Lung (tissue), 17 donors: ENCODE measurements at places on chromosomes 4 and X.

DNA sequence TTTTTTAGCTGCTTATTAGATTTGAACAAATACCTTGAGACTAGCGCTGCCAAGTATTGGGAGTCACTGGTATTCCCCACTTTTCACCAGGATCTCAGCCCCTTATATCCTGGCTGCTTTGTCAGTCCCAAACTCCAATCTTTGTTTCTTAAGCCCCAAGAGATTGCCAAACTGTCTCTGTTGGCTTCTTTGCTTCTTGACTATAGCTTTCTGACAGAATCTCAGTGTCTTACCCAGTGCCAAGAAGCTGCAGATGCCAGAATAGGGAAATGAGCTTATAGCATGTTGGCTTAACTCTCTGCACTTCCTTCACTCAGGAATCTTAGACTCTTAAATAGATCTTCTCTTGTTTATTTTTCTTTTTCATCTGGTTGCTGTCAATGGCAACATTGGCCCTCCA, 297.5 kb upstream of the DCAF8L1 start:
- DNase-seq = peak; percentile 20

DNA sequence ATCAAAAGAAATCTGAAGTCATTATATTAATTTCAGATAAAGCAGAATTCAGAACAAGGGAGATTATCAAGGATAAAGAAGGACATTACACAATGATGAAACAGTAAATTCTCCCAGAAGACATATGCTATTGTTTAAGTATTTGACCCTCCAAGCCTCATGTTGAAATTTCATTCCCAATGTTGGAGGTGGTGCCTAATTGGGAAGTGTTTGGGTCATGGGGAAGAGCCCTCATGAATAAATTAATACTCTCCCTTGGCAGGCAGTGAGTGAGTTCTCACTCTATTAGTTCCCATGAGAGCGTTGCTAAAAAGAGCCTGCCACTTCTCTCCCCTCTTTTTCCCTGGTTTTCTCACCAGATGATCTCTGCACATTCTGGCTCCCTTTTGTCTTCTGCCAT, 249.9 kb upstream of the GRIA3 start:
- no peak for DNase-seq

- DNase-seq = no peak
Measured at GRCh38 chrX:49312176-49312575, 8.7 kb downstream of the GAGE10 start.

DNA sequence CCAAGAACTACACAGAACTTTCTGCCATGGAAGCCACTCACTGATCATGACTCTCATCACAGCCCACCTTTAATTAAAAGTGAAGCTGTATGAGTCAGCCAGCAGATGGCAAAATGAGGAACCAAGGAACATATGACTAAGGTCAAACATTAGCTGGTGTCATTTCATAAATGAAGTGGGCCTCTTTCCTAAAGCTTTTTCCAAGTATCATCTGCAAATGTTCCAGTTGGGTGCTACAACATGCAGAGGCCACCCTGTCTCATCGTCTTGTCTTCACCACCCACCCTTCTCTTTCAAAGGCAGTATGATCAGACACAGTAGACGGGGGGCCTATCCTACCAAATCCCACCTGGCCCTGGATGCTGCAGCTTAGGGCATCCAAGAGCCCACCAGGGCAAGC, 9.2 kb upstream of the EOLA1 start:
- DNase-seq = no peak

DNA sequence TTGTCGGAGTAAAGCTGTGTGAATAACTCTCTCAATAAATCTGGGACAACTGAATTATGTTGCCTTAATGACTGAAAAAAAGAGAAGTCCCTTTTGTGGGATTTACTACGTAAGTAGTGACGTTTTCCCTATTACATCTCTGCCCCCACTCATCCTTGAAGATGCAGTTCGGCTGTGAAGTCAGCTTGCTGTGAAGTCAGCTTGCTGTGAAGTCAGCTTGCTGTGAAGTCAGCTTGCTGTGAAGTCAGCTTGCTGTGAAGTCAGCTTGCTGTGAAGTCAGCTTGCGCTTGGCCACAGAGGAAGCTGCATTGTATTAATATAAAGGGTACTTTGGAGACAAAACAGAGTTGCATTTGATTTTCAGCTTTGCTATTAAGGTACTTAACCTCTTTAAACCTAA, 8.0 kb upstream of the VAMP7 start:
- no peak for DNase-seq

DNA sequence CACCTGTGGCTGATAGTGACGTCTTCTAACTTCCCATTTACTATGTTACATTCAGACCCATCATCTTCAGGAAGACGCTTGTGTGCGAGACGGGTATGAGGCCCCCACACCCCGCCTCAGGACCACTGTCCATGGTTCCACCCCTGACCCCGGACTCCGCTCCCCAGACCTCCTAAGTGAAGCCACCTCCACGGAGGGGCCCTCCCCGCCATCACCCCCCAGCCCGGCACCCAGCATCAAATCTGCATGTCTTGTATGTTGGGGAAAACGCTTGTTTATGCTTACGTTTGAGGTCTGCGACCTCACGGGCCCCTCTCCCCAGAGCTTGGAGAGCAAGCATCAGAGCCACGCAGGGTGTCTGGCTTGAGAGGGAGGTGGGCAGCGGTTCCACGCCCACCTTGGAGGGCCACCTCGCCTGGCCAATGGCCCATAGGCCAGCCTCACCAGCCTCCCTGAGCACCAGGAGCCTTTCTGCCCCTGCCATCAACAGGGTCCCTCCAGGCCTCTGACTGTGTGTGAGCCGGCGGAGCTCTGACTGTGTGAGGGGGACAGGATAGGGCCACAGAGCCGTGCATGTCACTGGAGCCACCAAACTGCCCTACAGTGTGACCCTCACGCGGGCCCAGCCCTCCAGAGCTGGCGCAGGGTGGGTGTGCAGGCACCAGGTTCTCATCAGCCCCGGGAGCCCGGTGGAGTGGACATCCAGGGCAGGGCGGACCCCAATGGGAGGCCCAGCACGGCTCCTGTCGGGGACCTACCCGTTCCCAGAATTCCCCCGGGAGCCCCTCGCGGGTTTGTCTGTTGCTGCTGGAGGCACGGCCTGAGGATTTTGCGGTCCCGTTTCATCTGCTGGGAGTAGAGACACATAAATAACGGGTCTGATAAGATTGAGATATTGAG, 88.4 kb upstream of the NKX1-1 start:
- DNase-seq = no peak

DNA sequence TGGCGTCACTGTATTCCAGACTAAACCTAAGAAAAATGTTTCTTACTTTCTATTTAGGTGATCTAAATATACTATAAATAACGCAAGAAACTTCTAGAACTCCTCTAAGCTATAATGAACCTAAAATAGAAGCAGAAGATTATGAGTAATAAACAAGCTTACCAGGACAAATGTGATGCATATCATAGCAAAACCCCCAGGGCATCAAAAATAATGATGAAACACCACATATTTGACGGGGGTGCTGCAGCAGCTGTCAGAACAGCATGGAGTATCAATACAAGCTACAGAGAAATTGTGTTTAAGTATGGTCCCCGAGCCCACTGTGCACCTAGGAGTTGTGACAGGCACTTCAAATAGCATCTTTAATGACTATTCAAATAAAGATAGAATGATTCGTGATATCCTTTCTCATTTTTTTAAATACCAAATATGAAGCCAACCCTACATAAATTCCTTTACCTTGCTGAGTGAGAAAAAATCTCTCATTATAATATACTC, 337.3 kb downstream of the CENPC start:
- DNase-seq = no peak

DNA sequence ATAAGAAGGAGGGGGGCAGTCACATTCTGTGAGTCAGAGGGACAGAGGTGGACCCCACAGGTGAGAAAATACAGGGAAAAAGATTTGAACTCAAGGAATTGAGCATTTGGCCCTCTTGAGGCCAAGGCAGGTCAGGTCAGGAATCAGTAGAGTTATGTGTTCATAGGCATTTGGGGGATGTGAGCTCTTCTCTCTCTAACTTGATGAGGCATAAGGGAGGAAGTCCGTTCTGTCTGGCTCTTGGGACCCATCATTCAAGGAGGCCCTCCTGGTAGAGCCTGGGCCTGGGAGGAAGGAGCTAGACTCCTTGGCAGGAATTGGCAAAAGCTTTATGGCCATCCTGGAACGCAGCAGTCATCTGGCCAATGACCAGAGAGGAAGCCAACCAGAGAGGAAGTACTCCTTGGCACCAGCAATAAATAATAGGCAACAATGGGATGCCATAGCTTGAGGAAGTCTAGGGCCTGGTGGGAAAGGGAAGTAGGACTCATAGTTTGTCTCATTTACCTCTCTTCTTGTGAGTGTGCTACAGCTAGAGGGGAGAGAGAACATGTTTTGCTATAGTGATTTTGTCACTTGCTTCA, 53.0 kb downstream of the MSN start:
- no peak for DNase-seq

GRCh38 chr4:62871078-62871477, 1538.2 kb downstream of the TECRL start:
- no peak for DNase-seq

- DNase-seq = no peak
Measured at GRCh38 chrX:71111921-71112431, 599 bp upstream of the IL2RG start.

DNA sequence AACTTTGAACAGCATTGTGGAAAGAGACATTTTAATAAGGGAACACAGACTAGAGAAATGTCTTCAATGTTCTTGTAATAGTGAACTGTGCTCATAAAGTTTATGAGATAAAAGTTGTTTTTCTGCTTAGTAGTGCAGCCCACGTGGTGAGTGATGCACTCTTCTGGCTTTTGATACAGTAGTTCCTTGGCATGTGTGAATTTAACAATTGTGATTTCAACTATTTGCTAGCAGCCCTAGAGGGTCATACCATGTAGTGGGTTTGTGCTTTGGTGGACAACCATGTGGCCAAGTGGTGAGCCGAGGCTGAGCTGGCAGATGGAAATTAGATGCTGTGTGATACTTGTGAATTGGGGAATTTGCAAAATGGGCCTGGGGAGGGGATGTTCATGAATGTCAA, 116.2 kb upstream of the SLC4A4 start:
- no peak for DNase-seq

DNA sequence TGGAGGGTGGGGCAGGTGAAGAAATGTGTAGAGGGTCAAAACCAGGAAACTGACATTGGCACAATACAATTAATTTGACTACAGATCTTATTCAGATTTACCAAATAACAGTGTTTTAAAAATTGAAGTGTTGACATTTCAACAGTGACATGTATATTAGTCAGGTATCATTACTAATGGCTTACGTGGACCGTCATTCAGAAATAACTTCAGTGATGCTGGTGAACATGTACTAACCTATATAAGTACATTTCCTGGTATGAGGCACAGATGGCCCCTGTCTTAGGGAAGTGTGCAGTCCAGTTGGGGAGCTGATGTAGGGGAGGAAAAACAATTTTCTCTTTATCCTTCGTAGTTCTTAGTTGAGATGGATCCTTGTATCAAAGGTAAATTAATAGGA, 22.3 kb upstream of the MAOA start:
- no peak for DNase-seq

DNA sequence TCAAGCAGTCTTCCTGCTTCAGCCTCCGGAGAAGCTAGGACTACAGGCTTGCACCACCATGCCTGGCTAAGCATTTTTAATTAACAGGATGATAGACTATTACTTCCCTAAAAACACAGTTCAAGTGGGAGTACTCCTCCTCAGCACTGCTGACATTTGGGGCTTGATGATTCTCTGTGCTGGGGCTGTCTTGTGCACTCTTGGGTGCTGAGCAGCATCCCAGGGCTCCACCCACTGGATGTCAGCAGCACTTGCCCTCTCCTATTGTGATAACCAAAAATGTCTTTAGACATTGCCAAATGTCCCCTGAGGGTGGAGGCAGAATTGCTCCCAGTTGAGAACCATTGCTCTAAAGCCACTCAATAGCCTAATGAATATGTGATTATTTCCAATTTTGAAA, 60.4 kb downstream of the CLCN4 start:
- no peak for DNase-seq

DNA sequence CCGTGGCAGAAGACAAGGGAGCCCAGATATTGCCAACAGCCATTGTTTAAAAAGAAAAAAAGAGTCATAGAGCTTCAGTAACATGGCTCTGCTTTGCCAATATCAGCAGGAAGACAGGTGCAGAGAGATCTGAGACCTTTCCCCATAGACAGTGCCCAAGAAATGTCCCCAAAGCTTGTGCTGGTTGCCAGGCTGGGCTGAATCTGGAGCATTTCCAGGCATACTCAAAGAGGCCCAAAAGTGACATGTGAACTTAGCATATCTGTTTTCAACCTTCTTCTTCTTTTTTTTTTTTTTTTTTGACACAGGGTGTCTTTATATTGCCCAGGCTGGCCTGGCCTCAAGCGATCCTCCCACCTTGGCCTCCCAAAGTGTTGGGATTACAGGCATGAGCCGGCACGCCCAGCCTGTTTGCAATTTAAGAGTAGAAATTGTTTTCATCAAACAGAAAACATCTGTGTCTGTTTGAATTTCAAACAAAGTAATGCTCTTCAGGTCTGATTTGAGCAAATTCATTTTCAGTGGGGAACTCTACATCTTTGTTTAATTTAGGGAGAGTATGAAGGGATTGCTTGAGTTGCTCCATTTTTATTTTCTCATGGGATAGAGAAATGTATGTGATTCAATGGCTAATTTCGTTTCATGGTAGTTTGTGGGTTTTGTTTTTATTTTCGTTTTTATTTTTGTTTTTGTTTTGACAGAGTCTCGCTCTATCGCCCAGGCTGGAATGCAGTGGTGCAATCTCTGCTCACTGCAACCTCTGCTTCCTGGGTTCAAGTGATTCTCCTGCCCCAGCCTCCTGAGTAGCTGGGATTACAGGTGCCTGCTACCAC, 56.6 kb upstream of the RBM47 start:
- no peak for DNase-seq

DNA sequence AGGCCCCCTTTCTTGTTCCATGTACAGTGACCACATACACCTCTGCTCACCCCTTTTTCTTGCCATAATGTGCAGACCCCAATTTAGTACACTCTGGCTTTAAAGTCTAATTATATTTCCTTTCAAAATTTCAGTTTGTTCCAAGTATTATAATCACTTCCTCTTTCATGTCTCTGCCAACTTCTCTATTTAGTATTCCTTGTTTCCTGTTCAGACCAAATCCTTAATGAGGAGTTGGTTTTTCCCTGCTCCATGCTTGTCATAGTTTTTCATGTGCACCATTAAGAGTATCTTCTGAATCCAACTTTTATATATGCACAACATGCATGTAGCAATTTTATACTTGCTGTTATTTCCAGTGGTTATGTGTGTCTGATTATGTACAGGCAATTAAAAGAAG, 32.3 kb downstream of the USP53 start:
- DNase-seq = peak; percentile 74
